T-helper 17 cell (primary cell): ENCODE measurements at places on chromosomes 3 and 15.

DNA sequence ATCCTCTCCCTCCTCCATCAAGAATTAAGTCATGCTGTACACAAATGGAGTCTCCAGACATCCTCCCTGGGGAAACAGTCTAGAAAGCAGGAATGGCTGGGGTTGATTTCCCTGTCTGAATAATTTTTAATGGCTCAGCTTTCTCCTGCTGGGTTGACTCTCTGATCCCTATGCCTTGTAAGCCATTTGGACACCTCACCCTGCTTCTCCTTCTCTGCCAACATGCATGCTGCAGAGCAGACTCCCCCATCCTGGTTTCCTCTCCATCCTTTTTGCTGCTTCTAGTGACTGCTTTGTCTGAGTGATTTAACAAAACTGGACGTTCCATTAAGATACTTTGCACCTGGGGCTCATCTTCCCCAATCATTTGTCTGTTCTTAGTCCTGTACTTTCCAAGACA is 22.2 kb downstream of the SV2B start:
- H3K27ac ChIP-seq: no peak overlapping the region
- no peak for DNase-seq
- peaks cover 60% of the 10 kb centered on the region for H3K27me3 ChIP-seq
- no peaks in the 10 kb centered on the region for H3K4me1 ChIP-seq
- H3K4me3 ChIP-seq: no peak overlapping the region

DNA sequence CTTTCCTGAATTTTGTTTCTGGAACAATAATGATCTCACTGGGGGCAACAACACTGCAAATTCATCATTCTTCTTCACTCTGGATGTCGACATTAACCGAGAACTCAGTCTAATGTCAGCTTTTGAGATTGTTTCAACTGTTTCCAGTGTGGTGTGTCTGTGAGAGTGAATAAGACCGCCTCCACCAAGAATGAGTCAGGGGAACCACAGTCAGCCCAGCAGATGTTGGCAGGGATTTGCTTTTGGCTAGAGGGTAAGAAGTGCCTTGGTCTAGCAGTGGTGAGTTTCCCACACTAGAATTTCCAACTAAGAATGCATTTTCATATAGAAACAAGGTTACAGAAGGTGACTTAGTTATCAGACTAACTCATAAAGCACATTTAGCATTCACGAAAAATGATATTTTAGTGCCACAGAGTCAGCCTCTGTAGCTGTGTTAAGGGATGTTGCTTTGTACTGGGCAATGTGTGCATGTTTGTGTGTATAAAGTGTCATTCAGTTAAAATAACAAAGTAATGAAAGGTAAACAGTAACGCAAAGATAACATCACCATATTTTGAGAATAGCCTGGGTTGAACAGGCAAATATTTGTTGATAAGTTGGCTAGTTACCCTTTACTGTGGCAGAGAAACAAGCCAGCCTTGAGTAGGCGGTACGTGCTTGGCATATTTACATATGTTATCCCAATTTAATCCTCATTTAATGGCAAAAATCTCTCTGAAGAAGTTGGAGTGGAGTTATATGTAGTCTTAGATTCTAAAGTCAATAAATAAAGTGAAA is 33.8 kb downstream of the DRD3 start:
- peaks cover 2% of the 10 kb centered on the region for H3K36me3 ChIP-seq
- no peak overlapping the region for H3K4me3 ChIP-seq
- H3K4me1 ChIP-seq: peaks cover 4% of the 10 kb centered on the region
- peaks cover 8% of the 10 kb centered on the region for H3K27me3 ChIP-seq

GRCh38 chr15:98586066-98586465 is 62.3 kb upstream of the IGF1R start:
- H3K36me3 ChIP-seq: no peaks in the 10 kb centered on the region
- no peak overlapping the region for H3K27ac ChIP-seq
- H3K4me1 ChIP-seq: peaks cover 4% of the 10 kb centered on the region

- peak overlapping the region; percentile 33 for H3K4me3 ChIP-seq
- H3K27ac ChIP-seq: peak overlapping the region; percentile 100
- peaks cover 37% of the 10 kb centered on the region for H3K36me3 ChIP-seq
- DNase-seq: no peak
These were observed 5.4 kb downstream of the NFKBIZ start for GRCh38 chr3:101854608-101855304.

DNA sequence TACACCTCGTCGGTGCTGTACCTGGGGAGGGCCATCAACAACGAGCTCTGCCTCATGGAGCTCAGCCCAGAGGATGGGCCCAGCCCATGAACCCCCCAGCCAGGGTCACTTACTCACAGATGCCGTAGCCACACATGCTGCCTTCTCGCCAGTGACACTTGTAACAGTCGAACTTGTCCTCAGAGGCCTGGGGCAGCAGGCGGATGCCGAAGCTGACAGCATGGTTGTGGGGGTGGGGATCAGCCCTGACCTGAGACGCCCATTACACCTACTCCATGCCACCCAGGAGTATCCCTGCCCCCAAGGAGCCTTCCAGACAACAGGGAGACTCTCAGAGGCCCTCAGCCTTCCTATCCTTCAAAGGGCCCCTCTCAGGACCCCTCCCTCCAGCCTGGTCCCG is 12.1 kb downstream of the ALS2CL start:
- H3K27me3 ChIP-seq: no peaks in the 10 kb centered on the region
- peaks cover 5% of the 10 kb centered on the region for H3K4me1 ChIP-seq

- no peak for DNase-seq
- no peaks in the 10 kb centered on the region for H3K27me3 ChIP-seq
- peaks cover 18% of the 10 kb centered on the region for H3K4me1 ChIP-seq
- H3K27ac ChIP-seq: no peak overlapping the region
These were observed 30.5 kb downstream of the RAD54L2 start for GRCh38 chr3:51568996-51569395.

- no peaks in the 10 kb centered on the region for H3K36me3 ChIP-seq
- H3K4me1 ChIP-seq: peaks cover 38% of the 10 kb centered on the region
- H3K4me3 ChIP-seq: peak overlapping the region; percentile 97
These were observed 1.1 kb upstream of the KPNA4 start for GRCh38 chr3:160566499-160566898.

DNA sequence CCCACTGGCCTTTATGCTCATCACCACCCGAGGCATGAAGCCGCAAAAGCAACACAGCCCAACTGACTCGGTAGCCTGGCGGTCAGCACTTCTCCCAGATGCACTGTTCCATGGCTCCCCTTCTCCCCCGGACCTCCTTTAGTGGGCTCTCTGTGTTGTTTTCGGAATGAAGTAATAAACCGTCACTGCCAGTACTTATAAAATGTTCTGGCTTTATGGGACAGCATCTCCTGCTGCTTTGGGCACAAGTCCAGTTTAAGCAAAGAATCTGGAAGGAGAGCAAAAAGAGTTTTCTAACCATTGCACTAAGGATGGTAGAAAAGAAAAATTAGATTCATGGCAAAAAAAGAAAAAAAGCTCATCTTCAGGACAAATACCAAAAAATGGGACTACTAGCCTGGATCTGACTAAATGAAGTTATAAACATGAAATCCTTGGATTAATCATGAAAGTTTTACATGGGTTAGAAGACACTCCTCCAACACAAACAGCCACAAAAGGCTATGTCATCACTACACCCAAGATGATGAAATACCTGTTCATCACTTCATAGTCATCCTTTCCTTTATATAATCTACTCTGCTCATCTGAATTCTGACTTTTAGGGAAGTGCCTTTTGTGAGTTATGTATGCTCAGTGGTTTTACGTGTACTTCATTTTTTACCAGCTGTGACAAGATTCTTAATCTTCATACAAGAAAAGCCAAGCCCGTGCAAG is 89.5 kb upstream of the UBE2E2 start:
- no peak for DNase-seq
- no peak overlapping the region for H3K27ac ChIP-seq
- no peaks in the 10 kb centered on the region for H3K36me3 ChIP-seq
- H3K27me3 ChIP-seq: no peaks in the 10 kb centered on the region
- no peaks in the 10 kb centered on the region for H3K4me1 ChIP-seq

GRCh38 chr3:176795891-176796290 is 401.4 kb downstream of the TBL1XR1 start:
- peaks cover 4% of the 10 kb centered on the region for H3K4me1 ChIP-seq
- H3K36me3 ChIP-seq: no peaks in the 10 kb centered on the region

- no peak for DNase-seq
- H3K4me1 ChIP-seq: no peaks in the 10 kb centered on the region
- H3K36me3 ChIP-seq: peaks cover 8% of the 10 kb centered on the region
- no peaks in the 10 kb centered on the region for H3K27me3 ChIP-seq
- H3K27ac ChIP-seq: peak overlapping the region; percentile 45
- H3K4me3 ChIP-seq: no peak overlapping the region
These were observed 251.1 kb downstream of the ULK4 start for GRCh38 chr3:41710646-41711388.

GRCh38 chr3:125300416-125300815 is 74.7 kb downstream of the ZNF148 start:
- no peak overlapping the region for H3K27ac ChIP-seq
- DNase-seq: no peak
- H3K27me3 ChIP-seq: no peaks in the 10 kb centered on the region
- H3K36me3 ChIP-seq: peaks cover 6% of the 10 kb centered on the region
- peaks cover 21% of the 10 kb centered on the region for H3K4me1 ChIP-seq

DNA sequence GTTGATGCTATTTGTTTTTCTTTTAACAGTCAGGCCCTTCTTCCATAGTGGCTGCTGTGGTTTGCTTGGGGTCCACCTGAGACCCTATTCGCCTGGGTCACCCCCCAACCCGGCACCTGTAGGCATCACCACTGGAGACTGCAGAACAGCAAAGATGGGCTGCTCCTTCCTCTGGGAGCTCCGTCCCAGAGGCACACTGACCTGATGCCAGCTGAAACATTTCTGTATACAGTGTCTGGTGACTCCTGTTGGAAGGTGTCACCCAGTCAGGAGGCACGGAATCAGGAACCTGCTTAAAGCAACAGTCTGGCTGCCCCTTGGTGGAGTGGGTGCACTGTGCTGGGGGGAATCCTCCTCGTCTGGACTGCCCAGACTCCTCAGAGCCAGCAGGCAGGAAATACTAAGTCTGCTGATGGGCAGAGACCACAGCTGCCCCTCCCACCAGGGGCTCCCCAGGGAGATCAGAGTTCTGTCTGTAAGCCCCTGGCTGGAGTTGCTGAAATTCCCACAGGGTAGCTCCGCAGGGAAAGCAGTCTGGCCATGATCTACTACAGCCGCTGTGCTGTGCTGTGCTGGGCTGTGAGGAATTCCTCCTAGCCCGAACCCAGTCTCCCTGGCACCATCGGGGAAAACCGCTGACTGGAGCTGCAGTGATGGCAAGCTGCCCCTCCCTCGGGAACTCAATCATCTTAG is 248.2 kb downstream of the TBC1D5 start:
- H3K27ac ChIP-seq: no peak overlapping the region
- DNase-seq: no peak
- peaks cover 9% of the 10 kb centered on the region for H3K36me3 ChIP-seq
- no peak overlapping the region for H3K4me3 ChIP-seq
- H3K27me3 ChIP-seq: no peaks in the 10 kb centered on the region
- peaks cover 3% of the 10 kb centered on the region for H3K4me1 ChIP-seq

DNA sequence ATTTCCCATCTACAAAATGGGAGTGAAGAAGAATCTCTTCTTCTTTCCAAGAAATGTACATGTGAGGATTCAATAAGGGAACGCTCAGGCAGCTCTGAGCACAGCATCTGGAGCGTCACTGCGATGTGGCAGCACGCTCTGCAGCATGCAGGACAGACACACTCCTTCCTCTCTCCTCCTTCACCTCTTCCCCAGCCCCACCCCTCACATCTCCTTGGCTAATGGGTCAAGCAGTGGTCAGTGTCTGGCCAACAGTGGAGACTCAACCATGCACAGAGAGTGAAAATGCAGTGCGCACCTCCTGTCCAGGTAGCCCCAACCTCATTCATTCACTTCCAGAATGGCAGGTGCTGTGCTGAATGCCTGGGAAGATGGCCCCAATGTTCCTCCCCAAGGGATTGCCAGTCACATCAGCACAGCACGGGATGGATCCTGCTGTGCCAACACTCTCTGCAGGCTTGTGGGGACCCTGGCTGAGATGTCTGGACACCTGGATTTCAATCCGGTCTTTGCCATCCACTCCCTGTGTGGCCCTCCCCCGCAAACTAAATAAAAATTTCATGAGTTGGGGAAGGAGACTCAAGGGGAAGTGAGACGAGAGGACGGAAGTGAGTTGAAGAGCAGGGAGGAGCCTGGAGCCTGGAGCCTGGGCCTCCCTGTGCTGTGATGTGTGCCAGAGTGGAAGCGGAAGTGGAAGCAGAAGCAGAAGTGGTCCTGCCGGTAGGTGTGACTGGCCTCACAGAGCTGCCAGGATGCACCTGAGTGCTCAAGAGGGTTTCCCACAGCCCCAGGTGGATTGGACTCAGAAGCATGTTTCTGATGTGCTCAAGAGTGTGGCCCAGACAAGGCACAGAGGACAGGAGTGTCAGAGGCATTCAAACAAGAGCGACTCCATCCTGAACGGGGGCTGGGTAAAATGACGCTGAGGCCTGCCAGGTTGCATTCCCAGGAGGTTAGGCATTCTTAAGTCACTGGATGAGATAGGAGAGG is 163.9 kb downstream of the SMAD6 start:
- H3K4me1 ChIP-seq: peaks cover 10% of the 10 kb centered on the region
- no peak overlapping the region for H3K4me3 ChIP-seq
- peaks cover 72% of the 10 kb centered on the region for H3K27me3 ChIP-seq
- H3K36me3 ChIP-seq: peaks cover 3% of the 10 kb centered on the region
- DNase-seq: no peak
- no peak overlapping the region for H3K27ac ChIP-seq

DNA sequence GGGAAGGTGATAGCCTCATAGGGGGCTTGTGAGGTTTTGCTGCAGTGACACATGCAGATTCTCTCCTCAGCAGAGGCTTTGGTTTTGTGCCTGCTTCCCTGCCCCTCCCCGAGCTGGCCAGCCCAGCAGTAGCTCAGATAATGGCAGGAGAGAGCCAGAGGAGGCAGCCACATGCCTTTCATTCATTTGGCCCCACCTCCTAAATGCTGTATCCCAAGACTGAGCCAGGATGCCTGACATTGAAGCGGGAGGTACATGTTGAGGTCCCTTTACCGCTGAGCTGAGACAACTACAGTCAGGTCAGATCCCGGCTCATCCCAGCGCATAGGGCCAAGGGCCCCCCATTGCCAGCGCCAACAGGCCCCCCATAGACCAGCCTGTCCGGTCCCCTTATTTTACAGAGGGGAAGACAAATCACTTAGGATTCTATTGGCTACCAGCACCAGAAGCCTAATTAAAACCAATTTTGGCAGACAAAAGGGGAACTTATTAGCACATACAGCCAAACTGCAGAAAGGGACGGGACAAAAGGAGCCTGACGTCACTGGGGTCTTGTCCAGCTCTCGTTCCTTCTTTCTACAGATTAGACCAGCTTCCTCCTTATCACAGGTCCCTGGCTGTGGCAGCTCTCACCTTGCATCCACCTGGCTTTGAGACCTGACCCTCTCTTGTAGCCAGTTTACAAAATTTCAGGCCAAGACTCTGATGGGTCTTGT is 12.1 kb upstream of the POLG start:
- no peaks in the 10 kb centered on the region for H3K36me3 ChIP-seq
- H3K27me3 ChIP-seq: peaks cover 25% of the 10 kb centered on the region
- H3K4me1 ChIP-seq: peaks cover 7% of the 10 kb centered on the region
- no peak overlapping the region for H3K4me3 ChIP-seq
- no peak overlapping the region for H3K27ac ChIP-seq

GRCh38 chr3:100072326-100073048 is 41.8 kb downstream of the FILIP1L start:
- peak overlapping the region; percentile 27 for H3K27ac ChIP-seq
- H3K4me3 ChIP-seq: no peak overlapping the region
- H3K4me1 ChIP-seq: peaks cover 30% of the 10 kb centered on the region
- DNase-seq: no peak
- H3K36me3 ChIP-seq: no peaks in the 10 kb centered on the region
